Lung (tissue), 17 donors: ENCODE measurements at places on chromosomes 2 and 18. TPM values are rescaled to one million over a fixed set of nuclear protein-coding genes. Genes with fewer than 3 reads are reported as not detected.

Gene DSG1
- not detected for total RNA-seq

Gene NEB
- total RNA-seq, result 0.83 TPM

Gene RABL2A
- 39.8 TPM for total RNA-seq

Gene IL36G
- total RNA-seq, result not detected

Gene POU3F3
- 0.23 TPM for total RNA-seq

Gene LINC00305
- not detected for total RNA-seq

Gene FOXD4L1
- total RNA-seq, result not detected

Gene EHBP1
- 83.2 TPM for total RNA-seq

Gene LRP2
- total RNA-seq, result 39.5 TPM

Gene GYPC
- 93.6 TPM for total RNA-seq

Gene UPP2
- total RNA-seq, result not detected

Gene C2orf66
- total RNA-seq, result not detected

Gene TMEM178A
- total RNA-seq, result 2.5 TPM

Gene C2orf15
- total RNA-seq, result 4.8 TPM

Gene DNAH7
- total RNA-seq, result 32.9 TPM

GRCh38 chr18:64090876-64091275, 58.0 kb downstream of the LINC00305 start:
- no peak for DNase-seq
- no peak overlapping the region for H3K27ac ChIP-seq
- no peaks in the 10 kb centered on the region for H3K27me3 ChIP-seq
- H3K4me1 ChIP-seq, result no peaks in the 10 kb centered on the region
- H3K4me3 ChIP-seq, result no peak overlapping the region

DNA sequence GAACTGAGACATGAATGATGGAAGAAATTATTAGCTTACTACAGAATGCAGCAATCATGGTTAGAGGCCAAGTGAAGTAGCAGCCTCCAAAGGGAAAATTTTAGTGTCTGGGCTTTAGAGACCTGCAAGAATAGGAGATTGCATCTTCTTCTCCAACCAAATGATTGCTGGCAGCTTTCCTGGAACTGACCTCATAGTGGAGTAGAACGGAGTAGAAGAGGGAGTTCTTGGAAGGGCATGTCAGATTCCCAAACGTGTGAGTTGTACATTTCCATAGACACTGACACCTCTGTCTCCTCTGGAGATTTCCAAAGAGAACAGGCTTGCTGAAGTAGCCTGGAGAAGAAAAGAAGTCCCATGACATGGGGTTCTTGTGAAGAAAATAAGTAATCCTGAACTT, 169.8 kb upstream of the ERBB4 start:
- H3K36me3 ChIP-seq, result no peaks in the 10 kb centered on the region
- no peak for DNase-seq
- no peak overlapping the region for H3K4me3 ChIP-seq
- no peaks in the 10 kb centered on the region for H3K4me1 ChIP-seq
- no peak overlapping the region for H3K27ac ChIP-seq

- H3K4me3 ChIP-seq, result peak overlapping the region; percentile 87
- H3K27ac ChIP-seq, result no peak overlapping the region
- H3K4me1 ChIP-seq, result peaks cover 14% of the 10 kb centered on the region
- no peaks in the 10 kb centered on the region for H3K27me3 ChIP-seq
These were observed 1.7 kb downstream of the EML4 start for GRCh38 chr2:42170619-42171395.

GRCh38 chr18:13214609-13215008, 4.0 kb upstream of the LDLRAD4 start:
- no peak for DNase-seq
- peaks cover 5% of the 10 kb centered on the region for H3K4me1 ChIP-seq
- H3K4me3 ChIP-seq, result no peak overlapping the region

DNA sequence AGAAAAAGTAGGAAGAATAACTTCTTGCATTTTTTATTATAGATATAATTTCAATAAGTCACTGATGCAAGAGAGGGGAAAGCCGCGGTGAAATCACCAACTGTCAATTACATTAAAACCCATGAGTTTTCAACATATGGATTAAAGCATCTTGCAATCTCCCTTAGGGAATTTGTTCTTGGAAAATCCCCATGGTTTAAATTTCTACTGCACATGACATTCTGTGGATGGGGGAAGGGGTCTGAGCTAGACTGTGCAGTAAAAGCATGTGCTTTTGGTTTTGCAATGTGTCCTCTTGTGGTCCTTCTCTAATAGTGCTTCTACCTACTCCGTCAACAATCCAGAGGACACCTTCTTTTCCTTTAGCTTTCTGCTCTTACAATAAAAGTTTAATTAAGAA, 894.0 kb downstream of the DCDC2C start:
- no peak overlapping the region for H3K4me3 ChIP-seq
- H3K27ac ChIP-seq, result no peak overlapping the region
- no peaks in the 10 kb centered on the region for H3K36me3 ChIP-seq
- H3K27me3 ChIP-seq, result no peaks in the 10 kb centered on the region
- no peak for DNase-seq

GRCh38 chr2:138536302-138536701, 34.7 kb downstream of the SPOPL start:
- no peaks in the 10 kb centered on the region for H3K27me3 ChIP-seq
- H3K27ac ChIP-seq, result no peak overlapping the region
- H3K4me3 ChIP-seq, result no peak overlapping the region
- DNase-seq, result no peak
- no peaks in the 10 kb centered on the region for H3K4me1 ChIP-seq
- H3K36me3 ChIP-seq, result no peaks in the 10 kb centered on the region

- no peaks in the 10 kb centered on the region for H3K36me3 ChIP-seq
- no peaks in the 10 kb centered on the region for H3K27me3 ChIP-seq
- H3K4me3 ChIP-seq, result no peak overlapping the region
- no peaks in the 10 kb centered on the region for H3K4me1 ChIP-seq
- no peak for DNase-seq
These were observed 1036.9 kb upstream of the TMEFF2 start for GRCh38 chr2:193231634-193232033.

DNA sequence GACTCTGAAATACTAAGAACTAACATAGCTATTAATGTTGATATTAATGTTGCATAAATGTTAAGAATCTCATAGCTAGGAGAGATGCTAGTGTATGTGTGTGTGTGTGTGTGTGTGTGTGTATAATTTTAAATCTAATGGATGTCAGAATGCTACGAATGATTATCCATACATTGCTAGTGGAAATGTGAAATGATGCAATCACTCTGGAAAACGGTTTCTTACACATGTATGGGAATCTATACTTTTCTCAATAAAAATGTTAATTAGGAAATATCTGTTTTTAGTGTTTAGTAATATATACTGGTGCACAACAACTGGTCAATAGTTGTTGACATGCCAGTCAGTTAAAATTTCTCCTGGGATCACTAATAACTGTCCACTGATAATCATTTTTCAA, 908.8 kb upstream of the POU3F3 start:
- no peaks in the 10 kb centered on the region for H3K4me1 ChIP-seq
- H3K27me3 ChIP-seq, result no peaks in the 10 kb centered on the region
- H3K27ac ChIP-seq, result no peak overlapping the region
- no peak overlapping the region for H3K4me3 ChIP-seq

- H3K4me1 ChIP-seq, result peaks cover 4% of the 10 kb centered on the region
- no peaks in the 10 kb centered on the region for H3K36me3 ChIP-seq
- no peak for DNase-seq
- H3K27ac ChIP-seq, result peak overlapping the region; percentile 48
These were observed 10.3 kb downstream of the SDC1 start for GRCh38 chr2:20214566-20215182.

DNA sequence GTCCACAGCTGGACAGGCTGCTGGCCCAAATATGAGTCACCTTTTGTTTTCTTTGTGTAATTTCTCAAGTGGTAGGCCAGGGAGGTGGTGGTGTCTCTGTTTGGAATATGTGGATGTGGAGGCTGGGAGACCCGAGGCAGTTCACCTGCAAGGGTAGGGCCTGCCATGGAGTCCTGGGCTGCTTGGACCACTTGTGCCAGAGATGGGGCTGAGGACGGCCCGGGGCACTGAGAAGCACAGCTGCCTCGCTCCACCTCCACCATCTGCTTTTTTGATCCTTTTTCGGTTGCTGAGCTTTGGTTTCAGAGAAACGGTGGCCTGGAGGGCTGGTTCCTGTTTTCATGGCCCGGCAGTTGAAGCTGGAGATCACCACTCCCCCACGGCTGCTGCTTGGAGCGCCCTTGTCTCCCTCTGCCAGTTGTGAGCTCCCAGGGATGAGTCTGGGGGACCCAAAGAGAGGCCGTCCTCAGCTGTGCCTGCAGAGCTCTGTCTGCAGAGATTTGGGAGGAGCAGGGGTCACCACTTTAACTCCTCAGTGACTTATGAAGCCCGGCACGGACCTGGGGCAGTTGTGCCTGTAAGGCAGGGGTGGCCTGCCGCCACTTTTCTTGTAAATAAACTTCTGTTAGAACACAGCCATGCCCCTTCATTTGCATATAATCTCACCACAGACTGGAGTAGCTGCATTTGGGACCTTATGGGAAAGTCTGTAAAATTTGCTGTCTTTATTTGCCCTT, 67.6 kb upstream of the MCFD2 start:
- H3K27ac ChIP-seq, result no peak overlapping the region
- H3K4me1 ChIP-seq, result peaks cover 34% of the 10 kb centered on the region
- peaks cover 6% of the 10 kb centered on the region for H3K36me3 ChIP-seq

DNA sequence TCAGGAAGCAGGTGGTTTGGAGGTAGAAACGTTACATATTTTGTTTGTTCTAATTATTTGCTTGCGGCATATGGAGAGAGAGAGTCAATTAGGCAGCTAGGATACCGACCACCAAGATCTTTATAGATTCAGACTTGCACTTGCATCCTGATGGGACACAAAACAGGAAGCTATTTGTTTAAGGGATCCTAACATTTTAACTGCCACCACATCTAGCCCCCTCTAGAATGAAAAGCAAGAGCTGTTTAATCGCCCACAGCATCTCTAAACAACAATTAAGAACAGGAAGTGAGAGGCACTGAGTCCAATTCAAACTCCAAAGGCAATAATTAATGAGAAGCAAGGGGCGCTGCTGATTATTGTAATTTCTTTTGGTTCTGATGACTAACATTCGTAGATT, 182.0 kb upstream of the LINC00305 start:
- no peak overlapping the region for H3K27ac ChIP-seq
- peaks cover 1% of the 10 kb centered on the region for H3K4me1 ChIP-seq
- DNase-seq, result no peak

- peaks cover 4% of the 10 kb centered on the region for H3K4me1 ChIP-seq
- H3K4me3 ChIP-seq, result no peak overlapping the region
- H3K27ac ChIP-seq, result no peak overlapping the region
These were observed 510.3 kb downstream of the RNF144A start for GRCh38 chr2:7427293-7428060.

DNA sequence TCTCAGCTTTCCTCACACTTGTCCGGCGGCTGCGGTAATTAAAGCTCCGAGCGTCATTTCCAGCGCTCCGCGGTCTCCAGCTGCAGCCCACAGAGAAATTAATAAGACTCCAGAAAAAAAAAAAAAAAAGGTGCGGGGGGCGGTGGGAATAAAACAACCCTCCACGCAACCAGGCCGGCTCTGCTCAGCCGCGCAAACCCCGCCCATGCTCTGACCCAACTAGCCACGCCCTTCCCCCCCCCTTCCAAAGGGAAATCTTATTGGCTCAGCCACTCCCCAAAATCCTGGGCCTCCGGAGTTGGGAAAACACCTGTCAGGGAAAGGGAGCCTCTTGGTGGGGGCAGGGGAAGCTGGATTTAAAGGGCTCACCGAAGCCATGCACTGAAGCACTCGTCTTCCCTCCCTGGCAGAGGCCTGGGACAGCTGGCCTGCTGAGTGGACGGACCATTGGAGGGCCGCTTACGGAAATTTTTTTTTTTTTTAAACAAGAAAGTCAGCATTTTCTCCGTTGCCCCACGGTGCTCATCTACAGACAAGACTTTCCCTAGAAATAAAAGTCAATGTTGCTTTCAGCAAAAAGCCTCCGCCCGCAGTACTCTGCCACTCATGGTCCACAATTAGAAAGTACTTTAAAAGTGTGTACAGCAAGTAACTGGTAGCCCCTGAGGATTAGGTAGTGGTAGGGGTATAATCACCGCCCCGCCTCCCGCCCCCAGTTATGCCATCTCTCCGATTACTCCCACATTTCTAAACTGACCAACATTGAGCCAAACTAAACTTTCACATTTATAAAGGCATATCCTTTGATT, 674 bp upstream of the ERBB4 start:
- no peaks in the 10 kb centered on the region for H3K4me1 ChIP-seq
- no peaks in the 10 kb centered on the region for H3K27me3 ChIP-seq
- peak overlapping the region; percentile 56 for H3K4me3 ChIP-seq

- peaks cover 7% of the 10 kb centered on the region for H3K27me3 ChIP-seq
- peak; percentile 47 for DNase-seq
- no peak overlapping the region for H3K4me3 ChIP-seq
- H3K27ac ChIP-seq, result no peak overlapping the region
- no peaks in the 10 kb centered on the region for H3K4me1 ChIP-seq
- no peaks in the 10 kb centered on the region for H3K36me3 ChIP-seq
These were observed 93.8 kb upstream of the LDAH start for GRCh38 chr2:20916604-20917286.

DNA sequence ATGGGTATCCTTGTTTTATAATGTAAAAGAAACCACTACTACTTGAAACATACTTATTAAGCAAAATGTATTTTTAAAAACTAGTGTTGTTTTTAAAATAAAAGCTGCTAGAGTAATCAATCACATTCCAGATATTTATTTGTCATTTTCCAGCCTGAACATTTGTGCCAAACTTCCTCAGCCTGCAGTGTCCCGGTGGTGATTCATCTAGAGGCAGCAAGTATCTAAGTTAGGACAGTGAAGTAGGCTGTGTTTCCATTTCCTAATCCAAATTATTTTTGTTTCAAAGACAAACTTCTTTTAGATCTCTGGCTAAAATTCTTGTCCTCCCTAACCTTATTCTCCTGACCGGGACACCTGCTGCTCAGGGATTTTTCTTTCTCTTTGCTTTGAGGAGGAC, 12.8 kb upstream of the GCG start:
- no peaks in the 10 kb centered on the region for H3K4me1 ChIP-seq
- H3K36me3 ChIP-seq, result no peaks in the 10 kb centered on the region
- DNase-seq, result no peak
- H3K27me3 ChIP-seq, result no peaks in the 10 kb centered on the region

GRCh38 chr18:72866442-72866900, 1.3 kb downstream of the NETO1 start:
- H3K4me3 ChIP-seq, result no peak overlapping the region
- no peak for DNase-seq
- no peak overlapping the region for H3K27ac ChIP-seq
- H3K36me3 ChIP-seq, result no peaks in the 10 kb centered on the region
- peaks cover 65% of the 10 kb centered on the region for H3K27me3 ChIP-seq

DNA sequence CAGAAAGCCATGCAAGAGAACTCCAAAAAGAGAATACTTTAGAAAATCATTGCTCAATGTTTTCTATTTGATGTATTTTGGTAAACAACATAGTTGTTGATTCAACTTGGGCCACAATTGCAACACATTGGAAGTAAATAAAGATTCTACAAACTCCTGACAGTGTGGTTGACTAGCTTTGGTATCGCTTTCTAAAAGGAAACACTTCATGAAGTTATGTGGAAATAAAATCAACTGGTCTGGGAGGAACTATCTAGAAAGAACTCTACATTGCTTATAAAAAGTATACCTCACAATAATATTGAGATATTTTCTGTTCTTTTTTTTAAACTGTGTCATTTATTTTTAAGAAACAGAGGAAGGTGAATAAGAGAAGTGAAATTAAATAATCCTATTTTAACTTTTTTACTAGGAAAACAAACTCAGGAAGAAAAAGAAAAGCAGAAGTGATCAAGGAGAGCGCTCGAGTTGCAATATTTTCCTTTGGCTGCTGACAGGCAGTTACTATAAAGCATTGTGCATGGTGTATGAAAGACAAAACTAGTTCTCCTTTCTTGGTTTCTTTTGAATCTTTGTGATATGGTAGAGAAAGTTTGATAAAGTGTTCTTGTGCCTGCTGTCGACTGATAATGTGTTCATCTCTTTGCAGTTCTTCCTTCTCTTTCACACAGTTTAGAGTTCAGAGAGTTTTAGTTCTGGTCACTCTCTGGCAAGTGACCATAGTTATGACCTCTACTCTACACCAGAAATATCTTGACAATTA, 3.0 kb downstream of the DHRS9 start:
- H3K36me3 ChIP-seq, result no peaks in the 10 kb centered on the region
- no peak overlapping the region for H3K27ac ChIP-seq
- no peaks in the 10 kb centered on the region for H3K27me3 ChIP-seq
- H3K4me3 ChIP-seq, result no peak overlapping the region
